Stomach (tissue), 19 donors: ENCODE measurements at places on chromosomes 16 and 17. TPM values are rescaled to one million over a fixed set of nuclear protein-coding genes. Genes with fewer than 3 reads are reported as not detected.

- peaks cover 16% of the 10 kb centered on the region for H3K4me1 ChIP-seq
- H3K27ac ChIP-seq = no peak overlapping the region
- DNase-seq = peak; percentile 40
- no peaks in the 10 kb centered on the region for H3K27me3 ChIP-seq
- H3K4me3 ChIP-seq = no peak overlapping the region
- H3K36me3 ChIP-seq = no peaks in the 10 kb centered on the region
Measured at GRCh38 chr17:63399856-63400255, 46.2 kb downstream of the CYB561 start.

Gene RANGRF
- total RNA-seq = 6.4 TPM

- H3K4me1 ChIP-seq = no peaks in the 10 kb centered on the region
- no peaks in the 10 kb centered on the region for H3K27me3 ChIP-seq
- H3K27ac ChIP-seq = no peak overlapping the region
- DNase-seq = peak; percentile 63
- H3K4me3 ChIP-seq = no peak overlapping the region
- H3K36me3 ChIP-seq = peaks cover 4% of the 10 kb centered on the region
Measured at GRCh38 chr17:31216031-31216751, 80.8 kb downstream of the OMG start.

- H3K27me3 ChIP-seq = no peaks in the 10 kb centered on the region
- H3K4me1 ChIP-seq = no peaks in the 10 kb centered on the region
Measured at GRCh38 chr17:8952191-8952590, 13.3 kb downstream of the PIK3R5 start.

DNA sequence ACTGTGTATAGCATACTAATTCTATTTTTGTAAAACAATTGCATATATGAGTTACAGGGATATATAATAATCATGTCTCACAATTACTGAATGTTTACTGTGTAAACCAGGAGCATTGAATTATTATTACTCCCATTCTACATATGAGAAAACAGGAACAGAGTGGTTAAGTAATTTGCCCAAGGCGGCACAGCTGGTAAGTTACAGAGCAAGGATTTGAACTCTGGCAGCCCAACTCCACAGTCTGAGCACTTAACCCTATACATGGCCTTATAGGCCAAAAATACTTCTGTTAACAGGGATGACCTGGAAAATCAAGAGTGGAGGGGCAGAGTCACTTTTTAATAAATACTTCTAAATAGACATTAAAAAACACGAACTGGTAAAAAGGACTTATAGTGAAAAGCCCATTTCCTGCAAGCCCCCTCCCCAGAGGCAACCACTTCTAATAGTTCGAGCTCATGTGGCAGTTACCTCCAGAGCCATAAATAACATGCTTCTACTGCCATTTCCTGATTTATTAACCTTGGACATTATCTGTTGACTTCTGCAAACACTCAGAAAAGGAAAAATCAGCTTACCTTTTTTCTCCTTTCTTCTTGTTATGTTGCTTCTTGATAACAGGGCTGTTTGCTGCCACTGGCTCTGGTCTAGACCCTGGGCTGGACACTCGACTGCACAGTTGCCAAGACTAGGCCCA is 22.1 kb upstream of the ADGRG1 start:
- H3K4me3 ChIP-seq = no peak overlapping the region
- H3K36me3 ChIP-seq = no peaks in the 10 kb centered on the region
- H3K27me3 ChIP-seq = no peaks in the 10 kb centered on the region
- H3K27ac ChIP-seq = peak overlapping the region; percentile 88
- no peak for DNase-seq

DNA sequence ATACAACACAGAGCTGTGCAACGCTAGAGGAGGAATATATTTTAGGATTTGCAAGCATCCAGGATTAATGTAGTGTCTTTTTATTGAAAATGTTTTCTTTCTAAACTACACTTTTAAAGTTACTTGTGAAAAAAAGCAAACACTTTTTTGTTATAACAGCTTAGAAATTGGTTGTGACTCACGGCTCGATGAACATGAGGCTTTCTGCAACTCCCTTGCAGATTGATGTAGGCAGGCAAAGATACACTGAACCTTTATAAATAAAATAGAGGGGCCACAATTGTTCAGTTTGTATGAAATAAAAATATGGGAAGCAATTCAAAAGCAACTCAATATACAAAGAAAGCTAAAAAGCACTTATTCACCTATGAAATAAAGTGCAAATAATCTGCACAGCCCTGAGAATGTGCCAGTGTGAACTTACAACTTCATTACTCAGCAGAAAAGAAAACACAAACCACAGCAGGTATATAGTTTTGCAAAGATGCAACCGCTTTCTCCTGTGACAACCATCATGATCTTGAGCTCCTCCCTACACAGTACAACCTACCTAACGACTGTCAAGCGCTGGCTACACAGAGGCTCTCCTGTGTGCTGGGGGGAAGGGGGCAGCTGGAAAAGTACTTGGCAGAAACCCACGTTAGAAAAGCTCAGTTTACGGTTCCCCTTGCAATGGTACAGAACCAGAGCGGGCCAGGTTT is 948 bp downstream of the LUC7L start:
- H3K27ac ChIP-seq = peak overlapping the region; percentile 94
- peak; percentile 27 for DNase-seq
- no peaks in the 10 kb centered on the region for H3K27me3 ChIP-seq
- peak overlapping the region; percentile 83 for H3K4me3 ChIP-seq
